Cortex of kidney (tissue), 1 donor: ENCODE measurements at places on chromosomes 7 and 10.

DNA sequence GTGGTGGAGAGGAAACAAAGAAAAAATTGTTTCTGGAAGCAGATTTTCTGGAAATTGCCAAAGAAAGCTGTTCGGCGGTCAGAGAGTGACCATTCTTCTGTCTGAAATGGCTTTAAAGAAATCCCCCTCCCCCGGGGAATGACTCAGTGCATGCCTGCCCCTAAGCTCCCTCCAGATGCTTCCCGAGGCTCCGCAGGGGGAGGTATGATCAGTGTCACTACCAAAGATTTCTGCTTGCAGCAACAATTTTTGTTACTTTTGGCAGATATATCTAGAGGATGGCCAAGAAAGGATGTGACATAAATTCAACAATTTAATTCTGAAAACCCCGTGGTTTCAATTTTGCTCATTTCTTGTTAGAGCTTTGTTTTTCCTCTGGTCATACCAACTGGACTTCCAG lies 163.9 kb downstream of the JCAD start:
- no peak for DNase-seq

DNA sequence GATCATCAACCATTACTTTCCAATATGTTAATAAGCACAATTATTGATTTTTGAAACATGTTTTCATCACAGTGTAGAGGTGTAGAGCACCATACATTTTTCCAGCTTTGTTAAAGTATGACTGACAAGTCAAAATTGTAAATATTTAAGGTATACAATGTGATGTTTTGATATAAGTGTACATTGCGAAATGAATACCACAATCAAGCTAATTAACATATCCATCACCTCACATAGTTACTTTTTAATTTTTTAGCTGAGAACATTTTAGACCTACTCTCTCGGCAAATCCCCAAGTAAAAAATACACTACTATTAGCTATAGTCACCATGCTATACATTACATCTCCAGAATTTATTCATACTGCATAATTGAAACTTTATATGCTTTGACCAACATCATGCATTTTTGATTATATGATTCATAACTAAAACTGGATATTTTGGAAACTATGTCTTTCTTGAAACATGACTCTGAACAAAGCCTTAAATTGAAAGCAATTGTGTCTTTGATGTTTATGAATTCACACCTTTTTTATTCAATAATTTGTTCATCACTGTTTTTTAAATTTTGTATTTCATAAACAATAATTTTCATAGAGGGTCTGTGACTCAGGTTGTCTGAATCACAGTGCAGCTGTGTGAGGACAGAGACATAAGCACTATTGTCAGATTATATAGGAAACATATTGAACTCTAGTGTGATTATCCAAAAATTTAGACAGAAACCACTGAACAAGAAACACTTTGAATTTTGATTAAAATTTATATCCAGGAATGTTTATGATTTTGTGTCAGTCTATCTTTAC lies 486.1 kb downstream of the SEMA3D start:
- DNase-seq = no peak

- no peak for DNase-seq
Observed at GRCh38 chr10:100889546-100889945, 23.2 kb upstream of the SLF2 start.

DNA sequence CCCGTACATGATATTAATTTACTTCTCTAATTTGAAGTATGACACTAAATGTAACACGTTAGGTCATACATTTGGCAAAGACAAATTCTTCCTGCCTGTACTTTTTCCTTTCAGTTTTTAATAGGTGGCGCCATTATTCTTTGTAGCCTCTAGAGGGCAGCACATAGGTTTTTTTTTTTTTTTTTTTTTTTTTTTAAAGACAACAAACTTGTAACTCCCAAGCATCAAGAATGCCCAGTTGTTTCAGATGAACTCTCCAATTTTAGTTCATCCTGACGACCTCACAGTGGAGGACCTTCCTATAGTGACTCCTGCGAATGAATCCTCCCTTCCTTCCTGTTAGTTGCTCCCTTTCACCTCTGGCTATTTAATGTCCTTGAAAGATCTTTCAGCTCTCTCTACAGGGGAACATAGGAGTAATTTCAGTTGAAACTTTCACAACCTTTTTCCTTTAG lies 139.3 kb upstream of the HDAC9 start:
- DNase-seq = no peak

GRCh38 chr7:136976504-136977251 lies 108.2 kb downstream of the CHRM2 start:
- no peak for DNase-seq

GRCh38 chr10:126468876-126469643 lies 80.8 kb upstream of the ADAM12 start:
- DNase-seq = no peak

DNA sequence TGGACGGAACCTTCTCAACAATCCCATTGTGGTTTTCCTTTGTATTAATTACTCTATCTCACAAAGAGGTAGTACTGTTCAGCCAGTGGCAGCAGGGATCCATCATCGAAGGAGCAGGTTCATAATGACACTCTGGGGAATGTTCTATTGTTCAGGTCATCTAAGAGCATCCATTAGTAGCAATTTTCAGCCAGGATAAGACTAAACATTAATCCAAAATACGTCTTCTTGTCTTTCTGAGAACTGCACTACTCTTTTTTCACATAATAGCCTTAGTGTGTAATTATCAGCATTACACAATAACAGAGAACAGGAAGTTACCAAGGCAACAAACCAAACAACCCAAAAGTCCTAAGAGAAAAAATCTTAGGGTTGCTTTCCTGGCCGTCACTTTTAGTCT lies 259.5 kb upstream of the VWC2 start:
- DNase-seq = no peak

DNA sequence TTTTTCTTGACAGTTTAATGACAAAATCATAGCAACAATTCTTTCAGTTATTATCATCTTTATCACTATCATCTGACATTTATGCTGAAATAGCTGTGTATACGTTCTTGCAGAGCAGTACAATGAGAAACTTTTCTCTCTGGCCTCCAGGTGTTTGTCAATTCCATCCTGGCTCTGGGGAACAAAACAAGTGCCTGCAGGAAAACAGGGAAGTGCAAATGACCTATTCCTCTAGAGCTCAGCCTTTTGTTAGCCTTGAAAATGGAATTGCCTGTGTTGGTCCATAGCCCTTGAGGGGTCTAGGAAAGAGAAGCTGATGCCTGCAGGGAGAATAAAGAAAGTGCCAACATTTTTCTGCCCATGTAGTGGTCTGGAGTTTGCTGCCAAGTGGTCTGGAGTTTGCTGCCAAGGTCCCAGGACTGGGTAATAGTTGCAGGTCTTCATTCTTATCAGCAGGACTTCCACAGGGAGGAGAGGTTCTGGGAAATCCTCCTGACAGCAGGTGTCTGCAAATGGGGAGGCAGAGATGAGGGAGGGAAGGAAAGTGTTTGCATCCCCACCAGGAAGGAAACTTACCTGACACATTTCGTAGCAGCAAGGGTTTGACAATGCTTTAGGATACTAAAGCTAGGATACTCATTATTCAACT lies 10.1 kb upstream of the CSTF2T start:
- no peak for DNase-seq

DNA sequence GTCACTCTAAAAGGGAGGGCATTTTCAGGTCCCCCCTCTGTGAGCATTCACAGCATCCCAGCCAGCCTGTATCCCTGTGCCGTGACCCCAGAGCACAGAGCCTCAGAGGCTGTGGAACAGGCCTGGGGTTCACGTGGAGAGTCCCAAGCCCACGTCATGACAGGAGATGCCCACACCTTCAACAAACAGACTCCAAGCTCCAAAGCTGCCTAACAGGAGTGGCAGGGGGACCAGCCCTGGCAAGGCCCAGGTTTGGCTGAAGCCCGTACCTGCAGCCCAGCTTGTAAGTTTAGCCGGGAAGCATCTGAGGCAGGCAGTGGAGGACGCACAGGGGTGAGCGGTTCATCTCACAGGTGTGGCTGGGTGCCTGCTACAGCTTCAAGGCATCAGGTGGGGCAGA lies 33.5 kb downstream of the LHPP start:
- DNase-seq = no peak

GRCh38 chr10:8533462-8533861 lies 479.0 kb downstream of the GATA3 start:
- no peak for DNase-seq

GRCh38 chr7:43054052-43054722 lies 58.3 kb upstream of the HECW1 start:
- DNase-seq = no peak

- no peak for DNase-seq
Observed at GRCh38 chr10:93461807-93462178, 20.3 kb downstream of the MYOF start.

- no peak for DNase-seq
Observed at GRCh38 chr10:69835875-69836730, 34.4 kb downstream of the COL13A1 start.

GRCh38 chr7:109136893-109137292 lies 567.2 kb downstream of the DNAJB9 start:
- no peak for DNase-seq

DNA sequence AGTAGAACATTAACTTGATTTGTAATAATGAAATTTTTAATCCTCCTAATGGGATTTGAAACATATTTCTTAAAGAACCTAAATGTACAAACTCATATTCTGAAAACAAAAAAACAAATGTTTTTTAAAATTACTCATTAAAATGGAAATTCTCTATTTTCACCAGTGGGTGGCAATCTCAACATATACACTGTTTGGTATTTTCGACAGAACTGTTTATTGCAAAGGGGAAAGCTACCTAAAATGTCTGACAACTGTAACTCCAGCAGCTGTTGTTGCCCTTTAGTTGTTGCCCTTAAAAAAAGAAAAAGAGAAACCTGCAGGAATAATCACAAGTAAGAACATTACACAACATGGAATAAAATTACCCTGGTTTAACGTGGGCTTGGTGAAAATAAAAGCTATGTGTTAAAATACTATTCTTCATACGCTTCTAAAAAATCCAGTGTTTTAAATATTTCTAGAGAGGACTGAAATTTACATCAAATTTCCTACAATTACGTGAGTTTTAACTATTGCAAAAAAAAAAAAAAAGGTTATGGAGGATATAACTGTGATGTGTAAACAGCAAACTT lies 54.5 kb downstream of the COL1A2 start:
- DNase-seq = no peak

DNA sequence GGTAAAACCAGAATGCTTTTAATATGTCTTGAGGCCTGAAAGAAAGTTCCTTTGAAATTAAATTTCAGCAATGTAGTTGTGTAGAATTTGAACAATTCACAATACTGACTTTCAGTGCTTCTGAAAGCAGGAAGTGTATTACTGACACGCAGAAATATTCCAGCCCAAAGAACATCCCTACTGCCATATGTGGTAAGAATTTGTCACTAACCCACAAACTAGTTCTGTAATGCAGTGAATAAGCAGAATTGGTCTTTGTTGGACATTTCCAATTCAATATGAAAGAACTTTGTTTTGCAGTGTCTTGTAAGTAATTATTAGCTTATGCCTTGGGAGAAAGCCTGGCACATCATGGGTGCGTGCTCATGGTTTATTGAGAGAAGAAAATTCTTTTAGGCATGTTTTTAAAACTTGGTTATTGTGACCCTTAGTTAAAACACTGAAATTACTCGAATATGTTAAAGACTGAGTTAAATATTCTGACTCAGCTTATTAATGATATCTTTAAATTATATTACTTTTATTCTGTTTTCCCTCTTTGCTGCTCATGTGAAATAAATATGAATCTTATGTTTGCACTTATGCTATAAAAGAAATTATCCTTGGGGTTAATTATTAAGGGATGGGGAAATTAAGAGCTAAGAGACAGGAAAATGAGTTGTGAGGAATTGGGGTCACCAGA lies 33.4 kb downstream of the PTPN12 start:
- DNase-seq = no peak

GRCh38 chr7:130369110-130369711 lies 11.1 kb upstream of the CPA1 start:
- no peak for DNase-seq

- no peak for DNase-seq
Observed at GRCh38 chr7:22989643-22990587, 24.0 kb downstream of the HYCC1 start.

- DNase-seq = no peak
Observed at GRCh38 chr10:2079603-2080078, 342.3 kb upstream of the ADARB2 start.

DNA sequence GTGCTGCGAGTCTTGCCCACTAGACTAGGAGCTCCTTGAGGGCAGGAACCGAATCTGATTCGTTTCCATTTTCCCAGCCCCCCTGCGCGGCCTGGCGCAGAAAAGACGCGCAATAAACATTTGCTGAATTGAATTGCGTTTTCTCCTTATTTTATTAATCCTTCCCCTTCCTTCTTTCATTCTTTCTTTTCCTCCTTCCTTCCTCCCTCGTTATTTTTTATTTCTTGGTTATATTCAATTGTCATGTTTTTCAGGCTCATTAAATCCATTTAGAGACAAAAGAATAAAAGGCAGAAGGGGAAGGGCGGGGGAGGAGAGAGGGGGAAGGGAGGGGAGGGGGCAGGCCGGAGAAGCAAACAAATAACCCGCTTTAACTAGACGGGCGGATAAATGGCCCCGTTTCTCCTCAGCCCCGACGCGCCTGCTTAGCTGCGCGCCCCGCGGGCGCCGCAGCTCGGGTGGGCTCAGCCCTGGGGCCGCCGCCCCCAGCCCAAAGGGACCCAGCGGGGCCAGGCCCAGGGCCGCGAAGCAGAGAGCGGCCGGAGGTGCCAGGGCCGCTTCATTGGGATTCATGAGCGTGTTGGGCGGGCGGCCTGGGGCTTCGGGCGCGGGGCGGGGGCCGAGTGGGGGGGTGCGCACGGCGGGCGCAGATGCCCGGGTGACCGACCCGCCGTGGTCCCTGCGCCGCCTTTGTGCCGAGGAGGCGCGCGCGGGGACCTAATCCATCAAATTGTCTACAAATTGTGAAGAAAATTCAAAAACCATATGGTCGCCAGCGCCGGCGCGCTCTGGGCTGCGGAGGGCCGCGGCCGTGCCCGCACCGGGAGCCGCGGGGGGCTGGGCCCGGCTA lies 5.0 kb downstream of the LBX1 start:
- no peak for DNase-seq

DNA sequence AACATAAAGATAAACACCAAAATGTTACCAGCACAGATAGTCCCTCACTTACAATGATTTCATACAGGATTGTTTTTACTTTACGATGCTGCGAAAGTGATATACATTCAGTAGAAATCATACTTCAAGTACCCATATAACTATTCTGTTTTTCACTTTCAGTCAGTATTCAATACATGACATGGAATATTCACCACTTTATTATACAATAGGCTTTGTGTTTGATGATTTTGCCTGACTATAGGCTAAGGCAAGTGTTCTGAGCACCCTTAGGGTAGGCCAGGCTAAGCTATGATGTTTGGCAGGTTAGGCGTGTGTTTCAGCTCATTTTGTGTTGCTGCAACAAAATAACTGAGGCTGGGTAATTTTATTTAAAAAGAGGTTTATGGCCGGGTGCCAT lies 155.0 kb downstream of the RTKN2 start:
- DNase-seq = no peak
